ENCODE measurements at places on chromosomes 2 and 18.

DNA sequence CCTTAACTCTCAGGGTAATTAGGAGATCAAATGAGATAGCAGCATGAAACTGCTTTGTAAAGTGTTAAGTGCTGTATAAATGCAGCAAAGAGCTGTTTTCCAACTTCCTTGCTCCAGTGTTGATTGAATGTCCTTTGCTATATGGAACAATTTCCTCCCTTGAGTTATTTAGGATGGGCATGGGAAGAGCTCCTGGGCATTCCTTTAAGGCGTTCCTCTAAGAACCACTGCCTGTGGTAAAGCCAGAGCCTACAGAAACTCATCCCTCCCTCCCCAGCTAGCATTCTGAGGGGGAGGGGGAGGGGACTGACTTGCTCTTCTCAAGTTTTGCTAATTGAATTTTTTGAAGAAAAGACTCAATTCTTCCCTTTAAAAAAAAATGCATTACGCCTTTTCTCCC, 1.4 kb downstream of the AKAIN1 start:
- DNase-seq: no peak

GRCh38 chr18:7272311-7273049, 41.6 kb downstream of the LRRC30 start:
- DNase-seq: peak; percentile 72

DNA sequence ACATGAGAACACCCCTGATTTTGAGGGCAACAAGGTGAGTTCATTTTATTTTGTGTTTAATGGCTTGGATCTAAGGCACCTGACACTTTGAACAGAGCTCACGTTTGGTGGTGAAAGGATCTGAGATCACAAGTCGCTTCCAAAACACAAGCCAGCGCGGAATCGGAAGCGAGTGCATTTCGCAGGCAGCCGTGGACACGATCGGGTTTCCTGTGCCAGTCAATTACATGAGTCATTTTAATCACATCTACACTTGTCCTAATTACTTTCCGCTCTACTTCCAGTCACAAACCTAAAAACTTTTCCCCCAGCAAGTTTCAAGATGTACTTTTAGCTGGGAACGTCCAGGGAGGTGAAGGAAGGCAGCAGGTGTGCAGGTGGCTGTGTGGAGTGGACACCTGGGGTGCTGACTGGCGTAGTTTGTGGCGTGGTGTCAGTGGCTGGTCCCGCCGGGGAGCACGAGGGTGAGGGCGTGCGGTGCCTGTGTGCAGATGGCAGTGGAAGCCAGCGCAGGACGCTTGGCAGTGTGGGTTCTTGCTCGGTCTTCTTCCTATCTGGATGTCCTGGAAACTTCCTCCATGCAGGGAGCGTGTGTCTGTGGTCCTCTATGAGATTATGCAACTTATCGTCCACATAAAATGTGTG, 75.6 kb downstream of the DCDC2C start:
- DNase-seq: no peak

- DNase-seq: no peak
Observed at GRCh38 chr2:175363699-175364098, 182.2 kb upstream of the ATP5MC3 start.

GRCh38 chr18:49061239-49061990, 110.7 kb upstream of the SMAD7 start:
- DNase-seq: no peak

DNA sequence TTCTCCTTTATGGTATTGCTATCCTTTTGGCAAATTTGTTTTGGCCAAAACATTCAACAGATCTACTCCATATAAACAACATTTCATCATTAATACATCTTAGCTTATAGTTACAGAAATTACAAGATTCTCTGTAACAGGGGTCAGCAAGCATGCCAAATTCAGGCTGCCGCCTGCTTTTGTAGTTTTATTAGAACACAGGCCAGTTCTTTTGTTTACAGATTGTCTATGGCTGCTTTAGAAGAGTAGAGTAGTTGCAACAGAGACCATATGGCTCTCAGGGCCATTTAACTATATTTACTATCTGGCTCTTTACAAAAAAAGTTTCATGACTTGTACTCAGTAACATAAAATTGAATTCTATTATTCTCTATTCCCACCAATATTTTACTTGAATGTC, 53.9 kb downstream of the LNPK start:
- DNase-seq: no peak

DNA sequence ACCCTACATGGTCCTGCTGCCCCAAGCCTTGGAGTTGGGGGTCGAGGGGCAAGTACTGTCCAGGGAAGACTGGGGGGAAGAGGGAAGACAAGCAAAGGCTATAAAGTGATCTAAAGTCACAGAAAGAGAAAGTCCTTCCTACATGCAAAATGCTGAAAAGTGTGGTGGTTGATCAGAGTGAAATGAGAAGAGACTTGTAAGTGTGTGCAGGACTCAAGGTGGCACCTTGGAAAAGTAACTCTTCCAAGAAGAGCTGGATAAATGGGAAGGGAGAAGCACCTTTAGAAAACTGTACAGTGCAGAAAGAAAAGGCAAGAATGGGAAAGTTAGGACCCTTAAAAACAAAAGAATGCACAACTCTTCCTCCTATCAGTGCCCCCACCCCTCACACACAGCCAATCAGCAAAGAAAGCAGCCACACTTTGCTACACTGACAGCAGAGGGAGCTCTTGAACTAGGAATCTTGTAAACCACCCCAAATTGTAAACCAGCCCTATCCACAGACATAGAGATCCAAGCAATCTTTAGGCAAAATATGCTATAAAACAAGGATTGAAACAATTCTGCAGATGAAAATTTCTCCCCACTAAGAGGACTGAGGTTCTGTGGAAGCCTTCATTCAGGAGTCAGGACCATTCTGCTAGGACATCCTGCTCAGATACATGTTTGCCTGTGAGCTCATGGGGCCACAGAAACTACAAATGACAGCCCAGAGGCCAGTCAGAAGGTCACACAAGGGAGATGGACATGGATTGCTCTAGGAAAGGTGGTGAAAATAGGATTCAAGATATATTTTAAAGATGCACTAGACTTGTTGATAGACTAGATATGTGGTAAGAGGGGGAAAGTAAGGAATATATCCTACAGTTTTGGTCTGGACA, 146.4 kb downstream of the FTCDNL1 start:
- DNase-seq: no peak

Data from right forelimb (tissue), 1 donor.